ENCODE measurements at places on chromosomes 2 and 18. TPM values are rescaled to one million over a fixed set of nuclear protein-coding genes. Genes with fewer than 3 reads are reported as not detected.

The CIDEA gene
- total RNA-seq, result not detected

DNA sequence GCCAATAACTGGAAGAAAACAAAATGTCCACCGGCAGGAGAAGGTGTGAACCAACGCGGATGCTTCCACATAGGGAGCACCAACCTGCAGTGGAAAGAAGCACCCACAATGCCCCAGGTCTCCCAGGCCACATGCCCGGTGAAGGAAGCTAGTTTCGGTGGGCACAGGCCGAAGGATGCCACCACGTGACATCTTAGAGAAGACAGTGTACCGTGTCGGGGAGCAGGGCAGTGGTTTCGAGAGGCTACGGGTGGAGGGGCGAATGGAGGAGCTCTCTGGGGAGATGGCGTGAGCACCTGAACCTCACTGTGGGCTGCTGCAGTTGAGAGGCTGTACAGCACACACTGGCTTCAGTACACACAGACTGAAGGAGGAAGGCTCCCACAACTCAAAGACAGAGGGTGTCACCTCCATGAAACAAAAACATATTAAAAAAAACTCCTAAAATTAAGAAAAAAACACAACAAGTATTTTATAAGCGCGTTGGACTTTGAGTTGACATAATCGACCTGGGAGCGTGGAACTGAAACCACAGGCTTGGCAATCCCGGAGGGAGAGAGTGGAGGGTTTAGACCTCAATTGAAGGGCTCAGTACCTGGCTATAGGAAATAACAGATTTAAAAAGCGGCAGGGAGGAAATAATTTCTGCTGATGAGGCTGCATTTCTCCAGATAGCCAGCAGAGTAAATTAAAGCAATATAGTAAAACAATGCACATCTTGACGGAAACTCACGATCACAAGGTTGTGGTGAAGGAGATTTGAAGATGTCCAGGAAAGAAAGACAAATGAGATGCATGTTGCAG lies 160.1 kb downstream of the RTP5 start:
- DNase-seq, result no peak

- DNase-seq, result no peak
These were observed 177.3 kb downstream of the ERBB4 start for GRCh38 chr2:212361174-212361756.

GRCh38 chr2:2573658-2574293 lies 242.7 kb upstream of the MYT1L start:
- DNase-seq, result no peak

DNA sequence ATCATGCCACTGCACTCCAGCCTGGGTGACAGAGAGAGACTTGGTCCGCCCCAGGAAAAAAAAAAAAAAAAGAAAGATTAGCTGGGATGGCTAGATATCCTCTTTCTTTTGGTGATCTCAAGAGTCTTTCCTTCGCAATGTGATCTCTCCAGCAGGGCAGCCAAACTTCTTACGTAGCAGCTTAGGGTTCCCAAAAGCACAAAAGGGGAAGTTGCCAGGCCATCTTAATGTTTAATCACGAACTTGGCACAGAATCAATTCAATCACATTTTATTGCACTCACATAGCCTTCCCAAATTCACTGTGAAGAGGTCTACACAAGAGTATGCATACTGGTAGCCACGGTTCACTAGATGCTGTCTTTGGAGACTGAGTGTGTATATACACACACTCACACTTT lies 53.1 kb downstream of the VIL1 start:
- DNase-seq, result no peak

DNA sequence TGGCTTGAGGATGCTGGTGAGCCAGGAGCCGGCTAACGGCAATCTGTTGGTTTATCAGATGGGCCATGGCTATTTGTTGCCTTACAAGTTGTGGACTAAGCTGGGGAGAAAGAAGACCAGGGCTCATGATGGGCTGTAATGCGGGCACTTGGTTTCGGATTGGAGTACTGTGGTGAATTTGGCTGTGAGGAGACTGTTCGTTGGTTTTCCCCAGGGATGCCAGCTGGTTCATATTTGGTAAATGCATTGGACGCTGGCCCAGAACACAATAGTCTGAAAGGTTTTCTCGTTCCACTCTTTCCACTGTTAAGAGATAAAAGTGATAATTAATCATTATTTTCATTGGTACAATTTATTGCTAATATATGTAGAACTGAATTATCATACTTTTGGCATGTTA lies 108.9 kb downstream of the SATB2 start:
- DNase-seq, result no peak

All from lower lobe of right lung (tissue), 2 donors.